ENCODE measurements at places on chromosomes 4 and X.

GRCh38 chrX:7158468-7158990 lies 10.6 kb upstream of the PUDP start:
- no peak for DNase-seq

GRCh38 chr4:88063634-88064296 lies 56.3 kb downstream of the PKD2 start:
- no peak for DNase-seq

DNA sequence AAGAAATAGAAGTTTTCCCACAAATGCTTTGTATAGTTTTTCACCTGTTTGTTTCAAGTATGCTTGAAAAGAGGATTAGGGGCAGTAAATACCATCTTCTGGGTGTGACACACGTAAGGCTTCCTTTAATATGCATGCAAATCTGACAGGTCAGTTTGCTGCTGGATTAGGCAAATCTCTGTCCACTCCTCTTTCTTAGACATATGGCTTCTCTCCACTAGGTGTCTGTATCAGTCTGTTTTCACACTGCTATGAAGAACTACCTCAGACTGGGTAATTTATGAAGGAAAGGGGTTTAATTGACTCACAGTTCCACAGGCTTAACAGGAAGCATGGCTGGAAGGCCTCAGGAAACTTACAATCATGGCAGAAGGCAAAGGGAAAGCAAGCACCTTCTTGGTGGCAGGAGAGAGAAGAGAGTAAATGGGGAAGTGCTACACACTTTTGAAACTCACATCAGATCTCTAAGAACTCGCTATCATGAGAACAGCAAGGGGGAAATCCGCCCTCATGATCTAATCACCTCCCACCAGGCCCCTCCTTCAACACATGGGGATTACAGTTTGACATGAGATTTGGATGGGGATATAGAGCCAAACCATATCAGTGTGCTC lies 66.9 kb downstream of the TAB3 start:
- no peak for DNase-seq

GRCh38 chr4:26542991-26543390 lies 40.9 kb upstream of the TBC1D19 start:
- DNase-seq = no peak

DNA sequence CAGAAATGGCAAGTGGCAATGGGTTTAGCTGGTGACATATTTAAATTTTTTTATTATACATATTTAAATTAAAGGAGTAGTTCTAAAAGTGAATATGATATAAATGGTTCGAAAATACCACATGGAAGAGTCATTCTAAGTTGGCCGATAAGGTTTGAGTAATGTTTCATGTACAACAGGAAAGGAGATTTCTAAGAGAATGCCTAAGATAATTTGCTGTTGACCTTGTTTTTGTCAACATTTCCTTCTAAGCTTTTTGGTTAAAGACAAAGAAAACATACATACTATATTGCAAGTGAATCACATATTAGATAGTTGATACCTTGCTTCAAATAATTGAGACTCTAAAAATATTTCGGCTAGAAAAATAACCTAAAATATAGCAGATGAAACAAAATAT lies 526.6 kb upstream of the SLIT2 start:
- no peak for DNase-seq
